ENCODE measurements at places on chromosomes 12 and 14.

DNA sequence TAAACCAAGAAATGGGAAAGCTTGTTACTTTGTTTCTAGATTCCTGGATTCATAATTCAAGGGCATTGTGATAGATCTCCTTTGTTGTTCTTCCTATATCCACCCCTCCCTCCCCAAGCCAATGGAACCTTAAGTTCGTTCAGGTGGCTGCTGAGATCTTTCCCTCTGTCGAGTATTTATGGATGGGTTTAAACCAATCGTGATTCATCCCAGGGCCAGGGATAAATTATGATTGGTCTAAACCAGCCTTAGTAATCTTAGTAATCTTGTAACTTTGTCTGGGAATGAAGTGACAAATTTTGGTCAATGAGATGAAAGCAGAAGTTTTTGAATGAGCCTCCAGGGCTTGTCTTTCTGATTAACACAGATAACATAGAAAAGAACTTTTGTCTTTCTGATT is 56.1 kb upstream of the PCED1B start:
- no peak for DNase-seq

GRCh38 chr12:132006056-132006680 is 56.4 kb downstream of the EP400 start:
- no peak for DNase-seq

- DNase-seq, result no peak
These were observed 3.1 kb downstream of the LACRT start for GRCh38 chr12:54631551-54631950.

GRCh38 chr12:71787580-71787979 is 32.9 kb downstream of the RAB21 start:
- DNase-seq, result no peak

GRCh38 chr12:52096332-52097044 is 17.0 kb downstream of the SMIM41 start:
- no peak for DNase-seq

GRCh38 chr12:26732005-26732908 is 100.7 kb downstream of the ITPR2 start:
- no peak for DNase-seq

GRCh38 chr12:121059031-121059898 is 20.2 kb upstream of the OASL start:
- no peak for DNase-seq

DNA sequence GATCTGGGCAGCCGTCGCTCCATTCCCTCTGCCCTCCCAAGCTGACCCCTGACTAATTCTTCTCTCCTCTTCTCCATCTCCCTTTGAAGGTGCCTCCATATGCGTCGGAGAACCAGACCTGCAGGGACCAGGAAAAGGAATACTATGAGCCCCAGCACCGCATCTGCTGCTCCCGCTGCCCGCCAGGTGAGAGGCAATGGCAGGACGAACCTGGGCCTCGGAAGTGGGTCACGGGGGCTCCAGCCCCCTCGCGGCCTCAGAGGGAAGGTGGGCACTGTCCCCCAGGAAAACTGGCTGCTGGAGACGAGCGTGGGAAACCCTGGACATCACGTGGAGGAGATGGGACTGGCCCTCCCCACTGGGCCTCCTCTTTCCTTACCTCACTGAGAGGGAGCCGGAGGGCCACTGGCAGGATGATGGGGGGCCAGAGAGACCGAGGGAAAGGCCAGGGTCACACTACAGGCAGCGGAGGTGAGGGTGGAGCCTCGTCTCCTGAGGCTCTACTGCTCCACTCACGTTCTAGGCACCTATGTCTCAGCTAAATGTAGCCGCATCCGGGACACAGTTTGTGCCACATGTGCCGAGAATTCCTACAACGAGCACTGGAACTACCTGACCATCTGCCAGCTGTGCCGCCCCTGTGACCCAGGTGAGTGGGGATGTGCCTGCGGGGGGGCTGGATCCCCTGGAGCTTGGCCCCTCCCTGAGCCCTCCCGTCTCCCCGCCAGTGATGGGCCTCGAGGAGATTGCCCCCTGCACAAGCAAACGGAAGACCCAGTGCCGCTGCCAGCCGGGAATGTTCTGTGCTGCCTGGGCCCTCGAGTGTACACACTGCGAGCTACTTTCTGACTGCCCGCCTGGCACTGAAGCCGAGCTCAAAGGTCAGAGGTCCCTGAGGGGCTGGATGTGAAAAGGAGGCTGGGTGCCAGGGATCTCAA is 806 bp downstream of the LTBR start:
- no peak for DNase-seq

DNA sequence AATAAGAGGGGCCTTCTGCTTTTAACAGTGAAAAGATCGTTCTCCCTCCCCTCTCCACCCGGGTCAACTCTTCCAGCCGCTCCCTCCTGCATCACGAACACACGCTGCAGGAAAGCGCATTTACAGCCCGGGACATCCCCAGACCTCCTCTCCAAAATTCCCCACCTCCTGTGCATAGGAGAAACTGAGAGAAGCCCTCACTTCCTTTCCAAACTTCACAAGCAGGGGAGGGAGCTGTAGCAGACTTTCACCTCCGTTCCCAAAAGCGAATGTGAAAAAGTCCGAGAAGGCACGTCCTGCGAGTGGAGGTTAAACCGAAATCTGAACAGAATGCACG is 513 bp downstream of the BCAT1 start:
- DNase-seq, result peak; percentile 13

- no peak for DNase-seq
These were observed 414.8 kb upstream of the LMO3 start for GRCh38 chr12:17020765-17021164.

- DNase-seq, result no peak
These were observed 199.4 kb upstream of the RTL1 start for GRCh38 chr14:101102875-101103274.

GRCh38 chr12:115749071-115749841 is 528.2 kb downstream of the MED13L start:
- no peak for DNase-seq

GRCh38 chr12:29428633-29429032 is 47.7 kb upstream of the ERGIC2 start:
- DNase-seq, result no peak

GRCh38 chr14:75431827-75432226 is 4.0 kb downstream of the JDP2 start:
- no peak for DNase-seq

GRCh38 chr12:120734210-120734609 is 8.6 kb downstream of the ACADS start:
- DNase-seq, result no peak

DNA sequence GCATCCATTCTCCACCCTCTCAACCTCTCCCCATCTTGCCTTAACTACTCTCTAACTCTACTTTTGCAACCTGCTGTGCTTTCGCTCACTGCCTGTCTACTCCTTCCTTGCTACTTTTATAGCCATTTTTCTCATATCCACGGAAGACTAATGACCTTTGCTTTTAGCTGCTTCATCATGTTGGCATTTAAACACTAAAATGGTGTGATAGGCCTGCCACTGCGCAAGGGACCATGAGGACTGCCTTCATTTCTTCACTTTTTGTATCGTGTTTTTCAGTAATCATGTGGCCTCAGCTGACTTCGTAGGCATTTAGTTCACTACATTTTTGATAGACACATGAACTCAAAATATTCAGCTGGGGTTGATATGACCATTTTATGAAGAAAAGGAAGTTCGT is 252.1 kb downstream of the BCAT1 start:
- DNase-seq, result no peak

DNA sequence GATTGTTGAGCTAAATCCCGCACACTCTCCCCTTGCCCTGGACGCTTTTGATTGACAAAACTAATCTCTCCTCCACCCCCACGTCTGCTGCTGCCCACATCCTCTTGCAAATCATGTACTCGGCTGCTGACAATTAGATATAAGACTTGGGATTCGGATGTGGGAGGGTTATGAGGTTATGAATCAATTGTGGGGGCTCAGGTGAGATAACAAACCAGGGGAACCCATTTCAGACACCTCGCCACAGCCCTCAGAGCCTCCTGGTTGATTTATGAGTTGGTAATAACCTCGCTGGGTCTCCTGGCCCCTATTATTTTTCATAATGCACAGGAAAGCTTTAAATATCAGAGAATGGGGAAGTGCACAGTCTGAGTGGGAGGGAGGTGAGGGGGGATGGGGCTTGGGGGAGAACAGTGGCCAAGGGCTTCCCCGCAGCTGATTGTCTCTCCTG is 449.9 kb downstream of the DPF3 start:
- DNase-seq, result peak; percentile 22

GRCh38 chr12:24608637-24609285 is 340.1 kb downstream of the BCAT1 start:
- no peak for DNase-seq

DNA sequence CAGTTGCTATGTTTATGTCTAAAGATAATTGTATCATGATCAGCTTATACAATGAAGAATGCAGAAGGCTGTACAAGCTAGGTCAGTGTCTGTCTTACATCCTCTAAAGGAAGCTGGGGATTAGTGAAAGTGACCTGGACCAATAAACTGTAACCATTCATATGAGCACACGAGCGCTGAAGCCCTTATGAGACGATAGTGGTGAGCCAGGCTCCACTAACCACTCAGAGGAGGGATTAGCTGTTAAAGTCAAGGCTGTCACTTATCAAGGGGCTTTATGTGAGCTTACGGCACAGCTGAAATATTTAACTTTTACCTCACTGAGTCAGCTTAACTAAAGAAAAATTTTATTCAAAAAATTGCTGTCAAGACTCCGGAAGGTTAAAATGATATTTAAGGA is 30.3 kb downstream of the NDUFA12 start:
- no peak for DNase-seq

DNA sequence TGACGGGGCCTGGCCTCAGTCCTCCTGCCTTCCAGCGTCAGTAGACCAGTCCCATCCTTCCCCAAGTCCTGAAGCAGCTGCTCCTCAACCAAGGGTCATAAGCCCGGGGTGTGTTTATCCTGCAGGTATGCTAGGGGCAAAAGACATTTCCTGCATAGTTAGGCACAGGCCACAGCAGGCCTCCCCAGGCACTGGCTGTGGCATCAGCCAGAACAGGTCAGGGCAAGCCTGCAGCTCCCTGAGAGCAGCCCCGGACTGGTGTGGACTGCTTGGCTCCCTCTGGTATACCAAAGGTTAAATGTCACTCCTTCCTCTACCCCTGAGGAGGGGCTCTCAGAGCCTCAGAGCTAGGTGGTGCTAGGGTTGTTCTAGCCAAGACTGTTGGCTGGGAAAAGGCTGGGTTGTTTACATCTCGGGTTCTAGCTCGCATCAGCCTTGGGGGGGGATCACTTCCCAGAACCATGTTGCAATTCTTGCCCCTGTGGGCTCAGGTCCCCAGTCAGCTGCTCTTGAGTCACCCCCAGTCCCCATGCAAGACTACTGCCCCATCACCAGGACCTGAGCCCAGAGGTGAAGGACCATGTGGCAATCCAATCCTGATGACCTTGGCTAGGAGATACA is 2.9 kb downstream of the MMP14 start:
- no peak for DNase-seq

- DNase-seq, result peak; percentile 20
These were observed at the start of gene SMAGP for GRCh38 chr12:51270067-51270950. Gene SMAGP, minus strand, starts transcription at chr12:51270415. Its CDS starts 1,137 bp downstream, at chr12:51269278.

- no peak for DNase-seq
These were observed 48.3 kb downstream of the NPAS3 start for GRCh38 chr14:32986791-32987540.

DNA sequence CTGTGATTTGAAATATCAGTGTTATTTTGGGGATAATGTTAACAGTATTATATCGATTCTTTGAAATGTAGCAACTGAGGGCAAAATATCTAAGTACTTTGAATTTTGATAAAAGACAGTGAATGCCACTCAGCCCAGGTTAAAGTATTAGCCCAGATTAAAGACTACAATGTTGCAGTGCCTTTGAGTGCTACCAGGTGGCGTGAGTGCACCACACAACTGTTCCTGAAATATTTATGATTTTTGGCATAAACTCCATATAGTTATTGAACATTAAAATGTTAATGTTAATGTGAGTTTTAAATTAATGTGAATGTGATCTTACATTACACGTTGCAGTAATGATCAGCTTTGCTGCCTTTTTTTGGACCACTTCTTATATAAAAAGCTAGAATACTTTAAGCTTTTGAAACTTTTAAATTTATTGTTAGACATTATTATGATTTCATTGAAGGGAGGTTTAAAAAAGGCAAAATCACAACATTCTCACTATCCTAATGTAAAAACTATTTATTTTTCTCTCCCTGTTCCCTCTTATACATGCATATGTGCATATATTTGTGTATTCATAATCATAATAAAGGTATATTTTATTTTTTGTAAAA is 22.5 kb downstream of the MRPS35 start:
- DNase-seq, result peak; percentile 6

DNA sequence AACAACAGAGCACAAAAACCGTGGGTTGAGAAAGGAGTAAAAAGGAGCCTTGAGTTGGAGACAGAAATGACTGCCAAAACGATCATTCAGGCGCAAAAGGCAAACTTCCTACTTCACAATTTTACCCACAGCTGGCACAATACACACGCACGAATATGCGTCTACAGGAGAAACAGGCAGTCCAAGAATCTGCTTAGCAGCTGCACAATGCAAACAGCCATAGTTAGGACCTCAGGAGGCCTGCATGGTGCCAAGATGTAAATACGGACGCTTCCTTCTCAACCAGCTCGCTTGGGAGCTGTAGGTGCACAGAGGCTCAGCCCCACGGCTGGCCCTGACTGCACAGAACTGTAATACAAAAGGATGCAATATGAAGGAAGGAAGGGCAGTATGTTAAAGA is 250.1 kb upstream of the CAND1 start:
- DNase-seq, result no peak

- DNase-seq, result no peak
These were observed 9.1 kb downstream of the NTF3 start for GRCh38 chr12:5440978-5441377.

GRCh38 chr14:100754020-100754419 is 27.3 kb downstream of the DLK1 start:
- no peak for DNase-seq

DNA sequence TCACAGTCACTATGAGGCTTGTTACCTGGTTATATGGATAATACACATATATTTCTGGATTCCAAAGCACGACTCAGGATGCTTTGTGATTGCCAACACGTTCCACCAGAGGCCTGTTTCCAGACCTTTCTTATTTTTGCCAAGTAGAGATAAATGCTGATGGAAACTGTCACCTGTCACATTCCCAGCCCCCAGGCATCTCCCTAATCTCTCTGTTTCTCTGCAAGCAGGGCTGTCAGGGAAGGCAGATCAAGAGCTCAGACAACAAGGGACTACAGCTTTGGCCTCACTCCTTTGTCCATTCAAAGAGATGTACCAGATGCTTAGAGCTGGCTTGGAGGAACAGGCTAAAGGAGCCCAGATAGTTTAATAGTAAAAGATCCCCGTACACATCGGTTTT is 21.8 kb upstream of the DDHD1 start:
- DNase-seq, result no peak

- no peak for DNase-seq
These were observed 142.7 kb downstream of the TMEM117 start for GRCh38 chr12:43978556-43978955.

- DNase-seq, result no peak
These were observed 450 bp downstream of the DDN start for GRCh38 chr12:48998497-48999353.
